ENCODE measurements at places on chromosomes 16 and 17.
A peak's percentile ranks its signal among the peaks of the same experiment; 100 is the strongest.

- DNase-seq: no peak
Observed at GRCh38 chr16:79062336-79062735, 538.2 kb downstream of the MAF start.

DNA sequence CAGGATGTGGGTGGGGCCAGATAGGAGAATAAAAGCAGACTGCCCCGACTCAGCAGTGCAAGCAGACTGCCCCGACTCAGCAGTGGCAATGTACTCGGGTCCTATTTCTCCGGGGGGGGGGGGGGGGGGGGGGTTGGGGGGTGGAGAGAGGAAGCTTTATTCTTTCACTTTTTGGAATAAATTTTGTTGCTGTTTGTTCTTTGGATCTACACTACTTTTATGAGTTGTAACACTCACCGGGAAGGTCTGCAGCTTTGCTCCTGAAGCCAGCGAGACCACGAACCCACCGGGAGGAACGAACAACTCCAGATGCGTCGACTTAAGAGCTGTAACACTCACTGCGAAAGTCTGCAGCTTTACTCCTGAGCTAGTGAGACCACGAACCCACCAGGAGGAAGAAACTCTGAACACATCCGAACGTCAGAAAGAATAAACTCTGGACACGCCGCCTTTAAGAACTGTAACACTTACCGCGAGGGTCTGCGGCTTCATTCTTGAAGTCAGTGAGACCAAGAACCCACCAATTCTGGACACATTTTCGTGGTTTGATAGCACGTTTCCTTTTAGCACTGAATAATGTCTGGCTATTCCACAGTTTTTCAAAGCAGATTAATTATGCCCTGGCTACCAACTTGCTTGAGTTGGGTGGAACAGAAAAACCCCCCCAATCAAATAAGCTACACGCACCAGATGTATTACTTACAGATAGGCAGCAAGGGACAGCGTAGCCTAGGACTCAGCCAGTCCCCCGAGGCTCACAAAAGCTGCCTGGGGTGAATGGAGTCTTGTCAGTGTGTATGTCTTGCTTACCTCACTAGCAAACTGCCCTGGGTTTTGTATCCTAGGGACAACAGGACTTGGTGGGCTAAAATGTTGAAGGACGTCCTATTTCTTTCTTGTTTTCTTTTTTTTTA is 11.9 kb downstream of the FZD2 start:
- no peak for DNase-seq

- DNase-seq: no peak
Observed at GRCh38 chr16:61887903-61888302, 148.3 kb downstream of the CDH8 start.

DNA sequence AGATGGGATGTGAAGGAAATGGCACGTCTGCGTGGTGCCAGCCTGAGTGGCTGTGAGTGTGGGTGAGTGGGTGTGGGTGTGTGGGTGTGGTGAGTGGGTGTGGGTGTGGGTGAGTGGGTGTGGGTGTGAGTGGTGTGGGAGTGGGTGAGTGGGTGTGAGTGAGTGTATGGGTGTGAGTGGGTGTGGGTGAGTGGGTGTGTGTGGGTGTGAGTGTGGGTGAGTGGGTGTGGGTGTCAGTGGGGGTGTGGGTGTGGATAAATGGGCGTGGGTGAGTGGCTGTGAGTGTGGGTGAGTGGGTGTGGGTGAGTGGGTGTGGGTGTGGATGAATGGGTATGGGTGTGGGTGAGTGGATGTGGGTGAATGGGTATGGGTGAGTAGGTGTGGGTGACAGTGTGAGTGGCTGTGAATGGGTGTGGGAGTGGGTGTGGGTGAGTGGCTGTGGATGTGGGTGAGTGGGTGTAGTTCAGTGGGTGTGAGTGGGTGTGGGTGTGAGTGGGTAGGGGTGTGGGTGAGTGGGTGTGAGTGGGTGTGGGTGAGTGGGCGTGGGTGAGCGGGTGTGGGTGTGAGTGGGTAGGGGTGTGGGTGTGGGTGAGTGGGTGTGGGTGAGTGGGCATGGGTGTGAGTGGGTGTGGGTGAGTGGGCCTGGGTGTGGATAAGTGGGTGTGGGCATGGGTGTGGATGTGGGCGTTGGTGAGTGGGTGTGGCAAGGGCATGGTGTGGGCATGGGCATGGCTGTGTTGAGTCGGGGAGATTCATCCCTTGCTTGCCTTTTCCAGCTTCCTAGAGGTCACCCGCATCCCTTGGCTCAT is 80.8 kb downstream of the ZDHHC7 start:
- no peak for DNase-seq

DNA sequence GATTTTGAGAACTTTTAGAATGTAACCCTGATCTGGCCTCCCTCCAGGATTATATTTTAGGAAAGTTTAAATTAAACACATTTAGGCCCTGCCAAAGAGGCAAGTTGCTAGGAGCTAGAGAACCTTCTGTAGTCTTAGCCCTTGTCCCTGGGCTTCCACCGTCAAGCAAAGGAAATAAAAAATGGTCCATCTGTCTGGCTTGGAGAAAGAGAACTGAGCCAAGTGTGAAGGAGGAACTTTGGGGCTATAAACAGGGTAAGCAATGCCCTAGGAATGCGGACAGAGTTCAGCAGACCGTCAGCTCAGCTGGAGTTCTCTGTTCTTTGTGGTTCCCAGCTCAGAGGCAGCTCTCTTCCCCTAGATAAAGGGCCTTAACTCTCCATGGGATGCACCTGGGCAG is 29.6 kb downstream of the RCVRN start:
- no peak for DNase-seq

DNA sequence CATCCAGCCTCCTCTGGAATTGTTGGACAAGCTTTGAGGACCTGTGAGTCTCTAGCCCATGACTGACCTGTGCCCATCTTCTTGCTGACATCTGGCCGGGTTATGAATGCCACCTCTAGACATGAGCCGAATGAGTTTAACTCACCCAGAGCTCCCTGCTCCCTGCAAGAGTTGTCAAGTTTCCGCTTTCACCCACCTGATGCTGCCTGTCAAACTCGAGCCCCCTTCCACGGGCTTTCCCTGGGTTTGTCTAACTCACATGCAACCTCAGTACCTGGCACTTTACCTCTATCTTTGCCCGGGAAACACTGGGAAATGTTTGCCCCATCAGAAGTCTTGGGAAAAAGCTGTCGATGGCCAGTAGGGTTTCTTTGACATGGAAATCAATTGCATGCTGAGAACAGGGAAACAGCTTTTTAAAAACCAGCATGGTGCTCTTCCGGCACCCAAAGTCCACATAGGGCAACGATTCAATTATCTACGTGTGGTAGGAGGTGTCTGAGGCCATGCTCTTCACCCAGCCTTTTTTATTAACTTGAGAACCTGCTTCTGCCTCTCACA is 33.8 kb upstream of the DNAH17 start:
- DNase-seq: no peak

DNA sequence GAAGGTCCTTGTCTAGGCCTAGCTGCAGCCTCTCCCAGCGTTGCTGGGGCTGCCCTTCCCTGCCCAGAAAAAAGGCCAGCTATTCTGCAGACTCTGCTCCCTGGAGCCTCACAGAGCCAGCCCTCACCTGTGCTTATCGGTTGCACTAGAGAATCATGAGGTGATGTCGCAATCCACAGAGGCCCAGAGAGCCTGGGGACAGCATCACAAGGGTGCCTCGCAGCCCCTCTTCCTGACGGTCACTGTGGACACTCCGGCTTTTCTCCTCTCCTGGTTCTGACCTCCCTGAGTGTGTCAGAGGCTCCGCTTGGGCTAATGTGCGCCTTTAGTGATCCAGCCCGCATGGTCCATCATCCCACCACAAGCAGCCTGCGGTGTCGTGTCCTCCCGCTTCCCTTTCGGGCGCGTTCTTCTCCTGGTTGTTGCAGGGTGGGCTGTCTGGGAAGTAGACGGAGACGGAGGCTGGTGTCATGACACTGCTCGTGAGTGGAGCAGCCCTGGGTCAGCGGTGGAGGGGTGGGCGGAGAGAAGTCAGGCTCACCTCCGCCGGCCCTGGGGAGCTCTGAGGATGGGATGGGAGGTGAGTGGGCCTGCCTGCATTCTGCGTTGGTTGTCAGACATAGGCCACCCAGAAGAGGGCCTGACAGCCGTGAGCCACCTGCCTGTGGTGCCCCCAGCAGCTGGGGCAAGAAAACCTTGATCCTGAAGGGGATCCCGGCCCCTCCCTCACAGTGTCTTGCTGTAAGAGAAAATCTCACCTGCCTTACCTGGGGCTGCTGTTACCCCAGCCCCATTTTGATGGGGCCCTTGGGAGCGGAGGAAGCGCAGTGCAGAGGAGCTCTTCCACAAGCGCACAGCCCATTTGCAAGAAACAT is 165.9 kb upstream of the CHMP6 start:
- DNase-seq: no peak

DNA sequence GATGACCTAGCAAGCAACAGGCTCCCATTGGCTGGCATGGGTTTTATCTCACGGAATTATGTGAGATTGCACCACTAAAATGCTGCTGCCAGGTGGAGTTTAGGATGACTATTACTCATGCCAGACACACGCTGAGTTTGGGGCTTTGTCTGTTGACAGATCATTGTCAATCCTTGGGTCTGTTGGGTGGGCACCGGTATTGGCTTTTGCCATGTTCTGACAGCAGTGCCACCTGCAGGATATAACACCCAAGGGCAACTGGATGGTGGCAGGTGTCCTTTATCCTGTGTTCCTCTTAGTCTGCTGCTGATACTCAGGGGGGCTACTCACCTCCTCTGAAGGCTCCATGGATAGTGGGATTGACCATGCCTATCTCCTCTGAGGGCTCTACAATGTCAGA is 221.6 kb upstream of the DYNLRB2 start:
- DNase-seq: no peak

DNA sequence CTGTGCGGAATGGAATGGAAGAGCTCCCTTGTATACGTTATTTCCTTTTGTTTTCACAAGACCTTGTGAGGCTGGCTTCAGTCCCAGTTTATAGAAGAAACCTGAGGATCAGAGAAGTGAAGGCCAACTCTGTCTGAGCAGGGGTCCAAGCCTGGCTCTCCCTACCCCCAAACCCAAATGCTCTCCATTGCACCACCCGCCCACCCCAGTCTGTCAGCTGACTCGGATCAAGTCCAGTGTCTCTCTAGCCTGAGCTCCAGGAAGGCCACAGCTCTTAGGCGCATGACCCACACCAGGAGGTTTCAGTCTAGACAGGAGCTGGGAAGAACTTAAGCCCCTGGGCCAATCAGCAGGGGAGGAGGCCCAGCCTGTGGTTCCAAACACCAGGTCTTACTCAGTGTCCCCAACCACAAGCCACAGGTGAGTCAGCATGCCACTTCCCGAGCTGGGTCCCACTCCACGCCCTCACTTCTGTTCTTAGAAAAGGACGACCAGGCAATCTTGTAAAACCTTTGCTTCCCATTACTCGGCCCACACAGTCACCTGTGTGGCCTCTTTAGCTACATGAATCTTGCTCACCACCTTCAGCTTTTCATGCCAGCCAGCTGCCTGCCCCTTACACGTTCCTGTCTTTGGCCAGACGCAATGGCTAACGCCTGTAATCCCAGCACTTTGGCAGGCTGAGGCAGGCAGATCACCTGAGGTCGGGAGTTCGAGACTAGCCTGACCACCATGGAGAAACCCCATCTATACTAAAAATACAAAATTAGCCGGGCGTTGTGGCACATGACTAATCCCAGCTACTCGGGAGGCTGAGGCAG is 27.8 kb downstream of the TK2 start:
- DNase-seq: no peak

DNA sequence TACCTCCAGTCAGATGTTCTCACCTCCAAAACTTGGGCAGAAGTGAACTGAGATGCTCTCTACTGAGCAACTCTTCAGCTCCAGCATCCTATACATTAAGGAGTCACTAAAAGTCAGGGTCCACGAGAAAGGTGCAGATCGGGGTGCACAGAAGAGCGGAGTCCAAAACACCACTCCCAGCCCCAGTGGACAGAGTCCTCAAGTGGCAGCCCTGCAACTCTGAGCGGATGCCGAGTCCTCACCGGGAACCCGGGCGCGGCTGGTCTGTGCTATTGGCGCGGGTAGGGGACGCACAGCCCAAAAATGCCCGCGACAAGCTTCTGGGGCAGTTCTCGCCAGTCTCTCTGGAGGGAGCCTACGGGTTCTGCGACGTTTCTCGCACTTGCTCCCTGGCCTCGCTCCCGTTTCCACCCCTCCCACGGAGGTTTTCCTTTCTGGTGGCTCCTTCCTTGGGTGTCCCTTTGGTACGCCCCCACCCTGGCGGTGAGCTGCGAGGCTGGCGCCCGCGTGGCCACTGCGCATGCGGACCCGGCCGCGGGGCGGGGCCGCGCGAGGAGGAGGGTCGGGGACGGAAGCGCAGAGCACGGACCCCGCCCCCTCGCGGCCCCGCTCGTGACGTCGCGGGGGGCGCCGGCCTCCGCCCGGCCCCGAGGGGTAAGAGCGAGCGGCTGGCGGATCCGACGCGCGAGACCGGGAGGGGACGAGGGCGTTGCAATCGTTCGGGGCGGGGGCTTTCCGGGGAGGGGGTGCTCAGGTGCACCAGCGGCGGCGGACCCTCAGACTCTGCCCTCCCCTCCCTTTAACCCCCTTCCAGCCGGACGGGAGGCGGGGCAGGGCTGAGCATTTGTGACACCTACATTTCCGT is at the start of gene TMEM219:
Gene TMEM219, plus strand, starts transcription at position 601 of the 865 bp plus-strand sequence. CDS start 1,065 bp downstream, outside the sequence.
- peak; percentile 68 for DNase-seq

Measured in NCI-H1417 treated with DMSO at 0.1 percent for 48 hours (cell line).